ENCODE measurements at places on chromosomes 11 and 22.

- DNase-seq, result peak; percentile 30
Measured at GRCh38 chr11:128519338-128519737, 68.0 kb downstream of the ETS1 start.

GRCh38 chr22:28198692-28199091 lies 279.6 kb upstream of the PITPNB start:
- no peak for DNase-seq

DNA sequence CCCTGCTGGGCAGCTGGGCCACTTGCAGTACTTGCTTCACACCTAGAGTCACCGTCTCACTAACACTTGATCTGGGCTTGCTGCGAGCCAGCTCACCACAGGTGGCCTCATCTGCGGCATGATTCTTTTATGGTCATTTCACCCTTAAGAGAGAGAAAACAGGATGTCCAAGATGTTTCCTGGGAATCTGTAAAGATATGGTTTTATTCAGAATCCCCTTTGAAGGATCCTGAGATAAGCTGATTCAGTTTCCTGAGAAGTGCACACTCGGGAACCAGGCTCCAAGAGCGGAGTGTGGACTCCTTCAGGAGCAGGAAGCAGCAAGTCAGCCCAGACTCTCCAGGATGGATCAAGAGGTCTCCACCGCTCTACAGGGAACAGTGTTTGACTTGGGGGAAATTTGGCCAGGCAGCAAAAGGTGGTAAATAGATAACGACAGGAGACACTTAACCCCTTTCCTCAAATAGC lies 21.8 kb upstream of the TP53AIP1 start:
- no peak for DNase-seq

DNA sequence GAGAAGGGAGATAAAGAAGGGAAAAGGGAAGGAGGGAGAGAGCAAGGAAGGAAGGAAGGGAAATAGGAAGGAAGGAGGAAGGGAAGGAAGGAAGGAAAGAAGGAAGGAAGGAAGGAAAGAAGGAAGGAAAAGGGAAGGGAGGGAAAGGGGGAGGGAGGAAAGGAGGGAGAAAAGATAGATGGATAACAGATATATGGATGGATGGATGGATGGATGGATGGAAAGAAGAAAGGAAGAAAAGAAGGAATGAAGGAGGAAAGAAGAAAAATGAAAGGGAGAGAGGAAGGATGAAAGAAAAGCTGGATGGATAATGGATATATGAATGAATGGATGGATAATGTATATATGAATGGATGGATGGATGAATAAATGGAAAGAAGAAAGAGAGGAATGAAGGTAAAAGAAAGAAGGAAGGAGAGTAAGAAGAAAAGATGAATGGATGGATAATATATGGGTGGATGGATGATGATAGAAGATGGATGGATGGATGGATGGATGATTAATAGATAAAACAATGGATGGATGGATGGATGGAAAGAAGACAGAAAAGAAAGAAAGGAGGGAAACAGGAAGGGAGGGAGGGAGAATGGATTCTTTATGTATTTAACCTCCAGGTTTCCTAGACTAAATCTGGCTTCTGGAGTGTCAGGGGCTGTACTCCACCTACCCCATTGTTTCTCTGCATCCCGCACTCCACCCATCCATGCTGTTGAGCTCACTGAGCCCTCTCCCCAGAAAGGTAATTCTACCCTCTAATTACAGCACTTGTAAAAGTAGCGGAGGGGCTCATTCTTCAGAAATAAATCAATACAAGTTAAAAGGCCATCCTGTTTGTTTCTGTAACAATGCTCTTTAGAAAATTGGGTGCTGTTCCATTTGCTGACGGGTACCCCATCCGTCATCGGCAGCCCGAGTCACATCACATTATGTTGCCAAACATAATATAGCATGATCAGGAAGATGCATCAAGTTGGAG lies 506.1 kb downstream of the MIAT start:
- DNase-seq, result no peak

- no peak for DNase-seq
Measured at GRCh38 chr11:128520888-128521681, 66.3 kb downstream of the ETS1 start.

GRCh38 chr11:113862435-113862834 lies 12.9 kb downstream of the USP28 start:
- no peak for DNase-seq

DNA sequence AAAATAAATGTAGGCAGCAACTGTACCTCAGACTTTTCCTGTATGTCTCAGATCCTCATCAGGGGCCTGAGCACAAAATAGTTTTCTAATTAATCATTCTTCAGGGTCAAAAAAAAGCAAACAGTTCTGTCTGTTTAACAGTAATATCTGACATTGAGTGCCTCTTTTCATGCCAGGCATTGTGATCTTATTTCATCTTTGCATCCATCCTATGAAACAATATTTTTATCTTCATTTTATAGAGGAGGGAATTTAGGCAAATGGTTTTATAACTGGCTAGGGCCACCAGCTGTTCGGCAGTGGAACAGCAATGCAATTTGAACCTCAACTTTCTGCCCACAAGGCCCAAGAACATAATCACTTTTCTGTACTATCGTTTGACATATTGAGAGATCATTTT lies 145.6 kb downstream of the WNT7B start:
- no peak for DNase-seq

- DNase-seq, result no peak
Measured at GRCh38 chr22:24128631-24129262, 52.5 kb upstream of the SUSD2 start.

- DNase-seq, result no peak
Measured at GRCh38 chr11:58586998-58587397, 8.1 kb downstream of the ZFP91 start.

DNA sequence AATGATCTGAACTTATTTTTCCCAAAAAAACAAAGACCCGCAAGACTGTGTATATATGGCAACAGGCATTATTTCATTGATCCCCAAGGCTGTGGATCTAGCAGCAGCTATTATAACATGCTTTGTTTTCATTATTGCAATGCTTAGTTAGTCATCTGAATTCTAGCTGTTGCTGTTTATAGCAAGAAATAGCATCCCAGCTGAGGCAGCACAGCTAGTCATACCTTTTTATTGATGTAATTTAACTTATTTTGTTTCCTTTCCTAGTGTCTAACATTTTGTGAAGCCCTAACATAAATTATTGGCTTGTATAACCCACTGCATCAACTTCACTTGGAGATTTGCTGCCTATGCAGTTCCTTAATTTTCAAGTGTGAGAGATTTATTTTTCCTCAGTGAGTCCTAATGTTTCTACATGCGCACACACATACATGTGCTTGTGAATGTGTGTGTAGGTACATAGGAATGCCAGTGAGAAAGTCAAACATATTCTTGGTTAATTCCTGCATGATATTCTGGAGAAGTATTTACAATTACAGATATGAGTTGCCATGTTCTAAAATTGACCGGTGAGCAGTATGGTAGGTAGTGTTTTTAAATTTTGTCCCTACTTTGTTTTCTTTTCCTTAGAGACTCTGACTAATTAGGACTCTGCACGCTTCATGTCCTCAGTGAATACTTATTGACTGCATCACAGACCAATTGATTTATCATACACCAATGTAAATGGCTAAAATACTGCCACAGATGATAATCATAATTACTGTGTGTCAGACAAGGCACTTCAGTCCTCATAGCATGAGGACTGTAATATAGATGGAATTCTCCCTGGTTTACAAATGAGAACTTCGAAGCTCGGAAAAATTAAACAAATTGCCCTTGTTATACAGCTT lies 119.3 kb downstream of the WNT11 start:
- no peak for DNase-seq
